ENCODE measurements at places on chromosomes 1 and 21.

- DNase-seq = peak; percentile 27
These were observed 26.1 kb downstream of the CACNA1S start for GRCh38 chr1:201085902-201086735.

DNA sequence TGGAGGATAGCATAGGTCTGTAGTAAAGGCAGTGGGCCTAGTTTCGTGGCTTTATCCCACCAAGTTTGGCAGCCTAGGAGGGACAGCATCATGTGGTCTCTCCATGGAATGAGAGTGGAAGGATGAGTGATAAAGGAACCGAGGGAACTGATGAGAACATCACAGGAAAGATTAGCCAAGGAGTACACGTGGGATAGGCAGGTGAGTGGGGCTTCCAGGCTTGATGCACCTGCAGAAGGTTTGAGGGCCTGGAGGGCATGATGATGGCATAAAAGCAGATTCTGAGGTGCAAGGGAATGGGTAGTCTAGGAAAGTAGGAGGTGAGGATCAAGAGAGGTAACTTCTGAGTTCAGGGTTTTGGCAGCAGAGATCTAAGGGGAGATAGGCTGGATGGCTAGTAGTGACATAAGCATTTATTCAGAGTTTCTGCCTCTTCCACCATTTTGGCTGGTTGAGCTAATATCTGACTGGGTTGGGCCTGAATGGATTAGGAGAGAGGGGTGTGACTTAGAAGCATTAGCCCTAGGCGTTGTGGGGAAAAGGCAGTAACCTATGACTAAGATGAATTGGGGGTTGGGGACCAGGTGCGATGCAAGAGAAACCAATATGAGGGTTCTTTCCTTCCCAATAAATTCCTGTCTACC, 9.1 kb downstream of the PTGFRN start:
- DNase-seq = no peak

- DNase-seq = no peak
These were observed 52.5 kb downstream of the MAN1C1 start for GRCh38 chr1:25668931-25669573.

DNA sequence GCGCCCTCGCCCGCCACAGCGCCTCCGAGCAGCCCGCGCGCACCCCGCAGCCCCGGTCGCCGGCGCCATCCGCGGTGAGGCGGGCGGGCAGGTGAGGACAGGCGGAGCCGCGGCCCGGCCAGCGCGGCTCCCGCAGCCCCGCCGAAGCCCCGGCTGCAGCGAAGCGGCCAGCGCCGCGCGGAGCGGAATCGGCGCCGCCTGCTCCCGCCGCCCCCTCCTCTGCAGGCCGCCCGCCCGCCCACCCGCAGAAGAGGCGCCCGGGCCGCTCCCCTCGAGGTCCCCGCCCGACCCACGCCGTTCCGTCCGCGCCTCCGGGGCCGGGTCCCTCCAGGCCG, 1.3 kb downstream of the PRDM16 start:
- no peak for DNase-seq

DNA sequence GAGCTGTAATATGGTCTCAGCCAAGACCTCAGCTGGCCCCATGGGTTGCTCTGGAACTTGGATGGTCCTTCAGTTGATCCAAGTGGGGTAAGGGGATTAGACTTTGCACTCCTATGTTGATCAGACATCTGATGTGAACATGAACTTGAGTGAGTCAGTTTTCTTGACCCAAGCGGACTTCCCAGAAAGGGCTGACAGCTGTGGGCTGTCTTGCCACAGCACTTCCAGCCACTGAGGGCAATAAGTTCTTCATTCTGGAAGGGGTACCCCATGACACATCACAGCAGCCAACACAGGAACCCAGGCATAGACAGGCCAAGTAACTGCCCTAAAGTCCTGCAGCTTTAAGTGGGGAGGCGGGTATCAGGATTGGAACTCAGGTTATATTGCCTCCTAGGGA, 93.9 kb upstream of the USP24 start:
- no peak for DNase-seq

DNA sequence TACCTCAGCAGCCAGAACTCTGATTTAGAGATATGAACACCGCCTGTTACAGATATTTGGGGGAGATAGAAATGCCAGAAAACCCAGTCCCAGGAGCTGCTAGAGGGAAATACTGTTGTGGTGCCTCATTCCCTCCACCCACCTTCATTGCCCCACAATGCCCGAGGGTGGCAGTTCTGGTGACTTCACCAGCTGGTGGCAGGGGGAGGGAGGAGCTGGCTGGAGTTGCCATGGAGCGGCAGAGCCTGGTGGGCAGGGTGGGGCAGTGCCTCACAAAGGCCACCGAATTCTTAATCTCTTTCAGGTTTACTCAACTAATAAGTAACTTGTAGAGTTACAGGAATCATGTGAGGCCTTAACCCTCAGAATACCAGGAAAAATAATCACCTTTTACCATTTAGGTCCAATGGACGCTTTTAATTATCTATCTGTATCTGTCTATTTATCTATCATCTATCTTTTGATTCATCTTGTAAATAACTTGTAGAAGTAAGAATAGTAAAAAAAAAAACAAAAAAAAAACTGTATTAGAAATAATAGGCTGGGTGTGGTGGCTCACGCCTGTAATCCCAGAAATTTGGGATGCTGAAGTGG, 11.7 kb upstream of the S100A11 start:
- DNase-seq = peak; percentile 87

- peak; percentile 67 for DNase-seq
These were observed 119.7 kb downstream of the PPIAL4G start for GRCh38 chr1:148363439-148363810.

GRCh38 chr21:36976882-36977651, 10.6 kb upstream of the HLCS start:
- DNase-seq = peak; percentile 35

DNA sequence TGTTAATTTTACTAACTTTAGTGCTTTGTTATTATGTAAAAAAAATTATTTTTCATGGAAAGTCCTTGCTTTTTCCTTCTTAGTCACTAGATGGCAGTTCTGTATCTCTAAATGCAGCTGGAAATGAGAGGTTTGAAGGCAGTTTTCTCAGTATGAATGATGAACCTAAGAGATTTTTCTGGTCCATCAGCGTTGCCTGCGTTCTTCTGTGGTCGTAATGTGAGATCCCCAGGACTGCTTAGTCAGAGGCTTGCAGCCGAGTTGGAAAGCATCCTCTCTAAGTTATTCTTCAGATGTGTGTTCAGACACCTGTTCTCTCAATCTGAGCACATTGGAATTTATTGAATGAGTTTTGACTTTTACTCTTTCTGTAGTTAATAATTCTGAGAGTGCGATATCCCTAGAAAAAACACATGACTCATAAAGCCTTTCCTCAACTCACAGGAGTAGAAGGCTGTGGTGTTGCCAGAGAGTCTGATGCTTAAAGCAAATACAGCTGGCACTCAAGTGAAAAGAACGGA, 99.3 kb downstream of the FMN2 start:
- peak; percentile 43 for DNase-seq

GRCh38 chr1:82446955-82447354, 646.2 kb downstream of the ADGRL2 start:
- DNase-seq = no peak

- DNase-seq = no peak
These were observed 10.2 kb downstream of the PPFIA4 start for GRCh38 chr1:203036537-203036936.

- no peak for DNase-seq
These were observed 51.2 kb downstream of the CCDC185 start for GRCh38 chr1:223444411-223444810.

DNA sequence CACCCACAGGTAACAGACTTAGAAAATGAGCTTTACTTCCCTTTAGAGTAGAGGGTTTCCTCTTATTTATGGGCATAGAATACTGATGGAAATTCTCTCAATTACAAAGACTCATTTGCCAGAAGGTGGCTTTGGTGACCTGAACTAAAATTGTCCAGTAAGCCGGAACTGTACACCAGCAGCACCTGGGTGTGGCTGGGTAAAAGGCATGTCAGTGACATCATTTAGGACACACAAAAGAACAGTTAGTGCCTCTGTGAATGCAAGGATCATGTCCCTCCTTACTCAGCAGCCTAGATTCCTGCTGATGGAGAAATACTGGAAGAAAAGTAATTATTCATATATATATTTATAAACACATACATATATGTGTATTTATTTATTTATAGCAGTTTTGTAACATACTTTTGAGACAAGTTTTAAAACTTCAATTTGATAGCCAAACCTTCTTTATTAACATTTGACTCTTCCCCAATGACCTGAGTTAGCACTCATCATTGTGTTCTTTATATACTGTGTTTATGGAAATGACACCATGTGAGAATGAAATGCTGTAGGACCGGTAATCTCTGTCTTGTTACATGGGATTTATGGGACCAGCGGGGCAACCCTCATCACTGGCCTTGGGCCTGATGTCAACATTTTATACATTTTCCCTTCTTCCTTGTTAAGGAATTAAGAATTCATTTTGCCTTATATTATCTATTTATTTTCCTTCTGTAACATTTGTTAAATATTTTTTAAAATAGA, 274.4 kb downstream of the BRINP2 start:
- DNase-seq = no peak

DNA sequence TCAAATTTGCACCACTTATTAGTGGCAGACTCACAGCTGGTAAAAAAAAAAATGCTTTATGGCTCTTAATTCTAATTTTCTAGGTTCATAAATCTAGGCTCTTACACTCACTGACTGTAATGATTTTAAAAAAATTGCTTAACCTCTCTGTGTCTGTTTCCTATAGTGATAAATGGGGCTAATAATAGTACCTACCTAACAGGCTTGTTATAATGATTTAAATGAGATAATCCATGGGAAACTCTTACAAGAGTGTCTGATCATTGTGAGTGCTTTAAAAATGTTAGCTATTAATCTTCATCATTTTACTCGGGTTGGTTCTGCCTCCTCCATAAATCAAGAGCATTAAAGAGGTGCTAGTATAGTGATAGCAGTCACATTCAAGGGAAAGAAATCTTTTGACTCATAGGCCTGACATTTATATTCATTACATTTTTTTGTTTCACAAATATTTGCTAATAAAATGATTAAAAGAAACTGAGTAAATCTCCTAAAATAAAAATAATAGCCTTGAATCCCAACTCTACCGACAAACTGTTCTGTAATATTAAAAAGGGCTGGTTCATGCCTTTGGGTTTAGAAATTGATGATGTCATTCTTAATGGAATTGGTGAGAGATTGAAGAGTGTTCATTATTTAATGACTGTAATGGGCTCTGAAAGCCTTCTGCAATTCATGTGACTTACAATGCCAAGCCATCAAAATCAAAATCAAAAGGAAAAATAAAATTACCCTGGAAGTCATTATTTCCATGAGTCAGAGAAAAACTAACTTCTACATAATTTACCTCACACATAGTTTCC, 93.9 kb upstream of the PALMD start:
- DNase-seq = no peak

Data from activated CD4-positive, alpha-beta T cell treated with anti-CD3 and anti-CD28 coated beads, Interleukin-2, Interleukin-6, amounts not matched to agents 100 ng/mL and 50 ng/mL, durations not matched to agents 16 hours and 8 hours (primary cell).